ENCODE measurements at places on chromosomes 4 and X.

DNA sequence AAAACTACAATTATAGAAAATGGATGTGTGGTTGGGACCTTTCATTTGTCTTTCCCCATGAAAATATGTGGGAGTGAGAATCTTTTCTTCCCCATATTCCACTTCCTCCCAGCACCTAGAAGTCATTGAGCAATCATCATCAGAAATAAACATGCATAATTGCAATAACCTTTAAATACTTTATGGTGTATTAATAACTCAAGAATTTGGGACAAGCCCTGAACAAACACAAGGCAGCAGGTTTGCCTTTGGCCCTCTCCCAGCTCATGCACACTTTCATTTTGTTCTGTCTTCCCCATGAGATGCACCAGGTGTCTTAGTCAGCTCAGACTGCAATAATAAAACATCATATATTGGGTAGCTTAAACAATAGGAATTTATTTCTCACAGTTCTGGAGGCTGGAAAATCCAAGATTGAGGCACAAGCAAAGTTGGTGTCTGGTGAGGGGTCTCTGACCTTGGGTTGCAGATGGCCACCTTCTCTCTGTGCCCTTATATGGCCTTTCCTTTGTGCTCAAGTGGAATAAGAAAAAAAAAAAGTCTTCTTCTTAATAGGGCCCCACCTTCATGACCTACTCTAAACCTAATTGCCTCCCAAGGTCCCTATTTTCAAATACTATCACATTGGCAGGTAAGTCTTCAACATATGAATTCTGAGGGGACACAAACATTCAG is 34.7 kb upstream of the TMEM184C start:
- peak; percentile 63 for DNase-seq

GRCh38 chr4:41098093-41099048 is 116.0 kb downstream of the APBB2 start:
- no peak for DNase-seq

GRCh38 chr4:42280327-42281095 is 116.8 kb upstream of the SHISA3 start:
- DNase-seq, result no peak

DNA sequence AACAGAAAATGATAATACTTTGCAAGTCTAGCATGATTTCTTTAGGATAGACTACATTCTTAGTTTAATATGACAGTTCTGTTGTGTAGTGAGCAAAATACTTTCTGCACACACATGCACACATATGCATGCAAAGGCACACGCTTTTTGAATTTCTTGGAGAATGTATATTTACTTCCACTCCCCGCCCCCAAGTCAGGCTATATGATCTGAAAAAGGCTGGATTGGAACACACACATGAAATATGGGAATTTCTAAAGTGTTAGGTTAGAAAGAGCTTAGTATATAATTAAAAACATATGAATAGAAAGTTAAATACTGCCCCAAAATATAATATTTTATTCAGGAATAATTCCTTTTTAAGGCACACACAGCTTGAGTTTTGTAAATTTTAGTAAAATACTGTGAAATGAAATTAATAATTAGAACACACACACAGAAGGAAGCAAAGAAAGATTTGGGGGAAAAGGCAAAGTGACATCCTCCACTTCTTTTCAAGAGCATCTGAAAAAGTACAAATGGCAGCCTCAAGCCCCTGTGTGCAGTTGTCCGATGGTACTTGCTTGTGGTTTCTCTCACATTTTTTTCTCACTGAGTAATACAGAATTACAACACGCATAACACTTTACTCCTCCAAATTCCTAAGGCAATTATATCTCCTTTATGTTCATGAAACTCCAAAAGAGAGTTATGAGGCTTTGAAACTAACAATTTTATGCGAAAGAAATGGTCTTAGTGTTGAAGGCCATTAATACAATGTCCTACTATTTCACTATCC is 228.9 kb upstream of the ETNPPL start:
- DNase-seq, result peak; percentile 94

- DNase-seq, result no peak
Measured at GRCh38 chr4:167469436-167469835, 235.1 kb upstream of the SPOCK3 start.

- DNase-seq, result no peak
Measured at GRCh38 chr4:164012396-164013027, 518.0 kb downstream of the TMA16 start.

GRCh38 chr4:175034007-175034406 is 115.8 kb downstream of the ADAM29 start:
- no peak for DNase-seq

DNA sequence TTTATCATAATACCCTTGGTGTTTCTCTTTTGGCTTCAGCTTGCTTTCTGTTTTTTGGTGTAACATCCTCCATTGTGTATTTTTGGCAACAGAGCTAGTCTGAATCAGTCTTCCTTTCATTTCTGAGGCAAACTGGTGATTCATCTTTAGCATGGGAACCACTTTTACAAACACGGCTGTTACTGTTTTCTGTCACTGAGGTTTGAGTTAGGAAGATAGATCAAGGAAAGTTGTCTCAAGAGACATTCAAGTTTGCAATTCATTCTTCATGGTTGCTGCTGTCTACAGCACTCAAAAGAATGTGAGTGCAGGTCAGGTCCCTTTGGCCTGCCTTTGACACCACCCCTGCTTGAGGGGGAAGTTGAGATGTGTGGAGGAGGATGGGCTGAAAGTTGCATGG is 36.3 kb downstream of the IL21 start:
- DNase-seq, result peak; percentile 83

DNA sequence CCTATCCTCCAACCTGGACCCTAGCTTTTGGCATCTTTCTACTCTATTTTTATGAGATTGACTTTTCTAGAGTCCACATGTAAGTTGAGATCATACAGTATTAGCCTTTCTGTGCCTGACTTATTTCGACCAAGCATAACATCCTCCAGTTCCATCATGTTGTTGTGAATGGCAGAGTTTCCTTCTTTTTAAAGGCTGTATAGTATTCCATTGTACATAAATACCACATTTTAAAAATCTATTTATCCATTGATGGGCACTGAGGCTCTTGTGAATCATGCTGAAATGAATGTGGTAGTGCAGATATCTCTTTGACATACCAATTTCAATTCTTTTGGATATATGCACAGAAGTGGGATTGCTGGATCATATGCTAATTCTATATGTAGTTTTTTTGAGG is 40.3 kb upstream of the STIM2 start:
- DNase-seq, result no peak

- DNase-seq, result no peak
Measured at GRCh38 chr4:5884796-5885195, 8.1 kb downstream of the CRMP1 start.

GRCh38 chr4:123802082-123802645 is 405.6 kb downstream of the SPRY1 start:
- DNase-seq, result no peak

DNA sequence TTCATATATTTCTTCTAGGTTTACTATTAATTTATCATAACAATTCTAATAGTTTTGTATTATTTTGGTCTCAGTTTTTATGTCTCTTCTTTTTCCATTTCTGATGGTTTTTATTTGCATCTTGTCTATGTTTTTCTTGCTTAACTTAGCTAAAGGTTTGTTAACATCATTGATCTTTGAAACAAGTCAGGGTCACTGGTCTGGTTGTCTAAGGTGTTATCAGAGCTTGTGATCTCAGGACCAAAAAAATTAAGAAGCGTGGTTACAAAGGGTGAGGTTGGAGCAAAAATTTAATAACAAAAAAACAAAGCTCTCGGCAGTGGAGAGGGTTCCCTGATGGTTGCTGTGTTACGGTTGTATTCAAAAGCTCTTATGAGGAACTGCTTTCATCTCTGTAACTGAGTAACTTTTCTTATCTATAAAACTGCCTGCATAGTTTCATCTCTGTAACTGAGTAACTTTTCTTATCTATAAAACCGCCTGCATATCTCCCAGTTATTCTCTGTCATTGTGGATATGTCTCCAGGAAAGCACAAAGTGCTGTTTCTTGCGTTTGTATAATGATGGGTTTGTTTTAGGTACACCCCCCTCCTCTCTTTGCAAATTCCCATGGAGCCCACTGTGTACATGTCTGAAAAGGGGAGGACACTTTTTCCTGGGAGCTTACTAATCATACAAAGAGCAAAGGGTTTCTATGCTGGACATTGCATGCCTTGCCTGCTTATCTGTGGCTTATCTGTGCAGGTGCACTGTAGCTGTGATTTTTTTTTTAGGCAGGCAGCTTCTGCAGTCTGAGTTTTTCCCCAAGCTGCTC is 62.4 kb upstream of the UGT2B15 start:
- DNase-seq, result no peak

DNA sequence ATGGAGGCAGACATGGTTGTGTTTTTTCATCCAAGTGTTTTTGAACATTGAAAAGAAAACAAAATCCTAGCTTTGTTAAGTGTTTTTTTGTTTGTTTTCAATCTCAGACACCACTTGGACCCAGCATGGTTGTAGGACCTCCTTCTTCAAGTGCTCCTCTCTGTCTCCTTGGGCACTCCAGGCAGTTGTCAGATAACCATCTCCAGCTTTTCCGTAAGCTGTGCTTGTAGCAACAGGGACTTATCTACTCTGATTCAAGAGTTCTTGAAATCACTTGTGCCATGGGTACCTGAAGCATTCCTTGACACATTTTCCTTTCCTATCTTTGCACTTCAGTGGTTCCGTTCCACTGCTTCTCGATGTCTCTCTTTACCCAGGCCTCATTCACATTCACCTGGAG is 334.9 kb upstream of the DDX53 start:
- DNase-seq, result no peak

GRCh38 chr4:68079928-68080327 is 49.7 kb downstream of the TMPRSS11F start:
- no peak for DNase-seq

DNA sequence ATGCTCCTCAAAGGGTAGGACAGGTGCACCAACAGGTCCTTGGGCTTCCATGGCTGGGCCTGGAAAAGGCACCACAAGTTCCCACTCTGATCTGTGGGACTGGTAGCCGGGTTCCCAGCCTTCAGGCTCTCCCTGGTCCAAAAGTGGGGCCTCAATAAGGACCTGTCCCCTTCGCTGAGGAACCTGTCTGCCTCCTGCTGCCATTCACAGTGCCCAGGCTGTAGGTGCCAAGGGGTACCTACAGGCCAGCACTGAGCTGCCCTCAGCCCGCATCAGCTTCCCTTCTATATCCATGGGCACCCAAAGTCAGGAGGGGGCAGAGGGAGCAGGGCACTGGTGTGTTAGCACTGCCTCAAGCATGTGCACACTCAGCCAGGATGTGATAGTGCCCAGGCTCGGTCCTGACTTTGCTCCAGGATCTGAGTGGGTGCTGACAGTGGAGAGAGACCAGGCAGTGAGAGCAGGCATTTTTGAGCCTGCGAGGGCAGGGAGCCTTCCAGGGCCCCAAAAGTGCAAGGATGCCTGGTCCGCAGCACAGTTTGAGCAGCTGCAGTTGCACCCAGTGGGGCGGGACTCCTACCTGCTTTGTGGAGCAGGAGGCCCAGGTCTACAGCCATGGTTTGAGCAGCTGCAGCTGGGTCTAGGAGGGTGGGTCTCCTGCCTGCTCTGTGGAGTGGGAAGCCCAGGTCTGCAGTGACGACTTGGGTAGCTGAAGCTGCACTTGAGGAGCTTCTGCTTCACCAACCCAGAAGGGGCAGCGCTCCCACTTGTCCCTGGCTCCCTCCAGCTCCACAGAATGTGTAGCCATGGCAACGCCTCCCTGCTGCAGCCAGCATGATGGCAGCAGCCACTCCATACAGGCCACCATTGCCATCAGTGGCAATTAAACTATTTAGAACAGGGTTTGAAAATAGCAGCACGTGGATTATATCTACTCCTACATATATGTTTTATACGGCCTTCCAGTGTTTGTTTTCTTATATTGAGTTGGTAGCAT is 376.4 kb downstream of the KCTD8 start:
- DNase-seq, result no peak

DNA sequence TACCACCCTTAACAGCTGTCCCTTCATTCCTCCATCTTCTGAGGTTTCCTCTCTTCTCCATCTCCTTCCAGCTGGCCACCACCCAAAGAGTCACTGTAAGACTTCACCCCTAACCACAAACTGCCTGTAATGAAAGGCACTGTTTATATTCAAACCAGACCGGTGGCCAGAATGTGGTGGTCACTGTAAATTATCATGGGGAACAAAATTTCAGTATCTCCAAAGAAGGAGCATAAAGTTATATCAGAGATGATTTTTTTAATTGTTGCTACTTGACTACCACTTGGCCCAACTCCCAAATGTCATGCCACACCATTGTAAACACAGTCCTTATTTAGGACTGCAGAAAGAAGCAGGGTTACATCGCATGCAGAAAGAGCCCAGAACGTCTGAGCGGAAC is 44.8 kb downstream of the SMARCA1 start:
- peak; percentile 23 for DNase-seq

DNA sequence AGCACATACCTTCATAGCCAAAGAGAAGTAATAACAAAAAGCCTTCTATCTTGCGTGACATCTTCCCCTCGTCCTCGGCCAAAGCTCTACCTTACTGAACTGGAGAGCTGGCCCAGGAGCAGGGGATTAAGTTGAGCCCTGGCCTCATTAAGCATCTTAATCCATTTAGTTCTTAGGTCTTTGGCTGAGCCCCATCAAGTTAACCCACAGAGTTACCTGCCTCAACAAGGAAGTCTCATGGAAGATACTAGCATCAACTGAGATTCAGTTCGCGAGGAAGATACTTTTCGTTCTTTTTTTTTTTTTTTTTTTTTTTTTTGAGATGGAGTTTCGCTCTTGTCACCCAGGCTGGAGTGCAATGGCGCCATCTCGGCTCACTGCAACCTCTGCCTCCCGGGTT is at the start of gene RS1:
RS1 (minus strand) TSS at position 101 of the 400 bp plus-strand sequence; CDS start at position 61, 40 bp downstream.
- no peak for DNase-seq

DNA sequence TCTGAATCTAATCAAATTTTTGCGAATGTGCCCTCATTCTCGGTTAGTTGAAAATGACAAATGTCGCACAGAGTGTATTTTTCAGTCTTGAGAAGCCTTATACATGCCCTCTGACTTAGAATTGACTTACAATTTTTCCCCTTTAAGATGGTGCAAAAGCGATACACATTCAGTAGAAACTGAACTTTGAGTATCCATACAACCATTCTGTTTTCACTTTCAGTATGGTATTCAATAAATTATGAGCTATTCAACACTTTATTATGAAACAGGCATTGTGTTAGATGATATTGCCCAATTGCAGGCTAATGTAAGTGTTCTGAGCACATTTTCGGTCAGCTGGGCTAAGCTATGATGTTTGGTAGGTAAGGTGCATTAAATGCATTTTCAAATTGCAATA is 43.4 kb downstream of the SLC9A7 start:
- DNase-seq, result no peak

Data from fibroblast of skin of abdomen (primary cell).